T-helper 17 cell (primary cell): ENCODE measurements at places on chromosomes 3 and 15.

DNA sequence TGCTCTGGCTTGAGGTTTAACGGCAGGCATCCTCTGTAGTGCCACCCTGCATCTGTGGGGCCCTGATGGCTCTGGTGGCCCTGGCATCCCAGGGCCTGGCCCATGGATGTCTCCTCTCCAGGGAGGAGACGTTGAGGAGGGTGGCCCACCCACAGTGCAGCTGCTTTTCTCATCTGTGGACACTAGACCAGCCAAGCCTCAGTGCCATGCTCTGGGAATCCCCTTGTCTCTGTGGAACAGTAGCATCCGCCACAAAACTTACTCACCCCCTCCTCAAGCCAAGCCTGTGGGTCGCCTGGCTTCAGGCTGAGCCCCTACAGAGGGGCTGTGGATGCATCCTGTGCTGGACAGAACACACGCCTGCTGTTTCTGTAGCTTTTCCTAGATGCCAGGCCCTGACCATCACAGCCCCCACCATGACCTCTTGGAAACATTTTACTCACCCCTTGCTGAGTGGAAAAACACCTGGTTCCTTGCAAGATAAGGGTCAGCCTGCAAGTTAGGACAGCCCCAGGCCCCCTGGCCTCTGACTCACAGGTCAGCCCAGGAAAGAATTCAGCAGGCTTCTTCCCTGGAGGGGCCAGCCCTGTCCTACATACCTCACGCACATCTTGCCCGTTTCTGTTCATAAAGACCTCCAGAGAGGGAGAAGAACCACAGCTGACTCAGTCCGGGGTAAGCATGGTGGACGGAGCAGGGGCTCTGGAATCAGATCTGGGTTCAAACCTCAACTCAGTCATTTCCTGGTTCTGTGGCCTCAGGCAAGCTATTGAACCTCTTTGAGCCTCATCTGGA is 19.0 kb downstream of the PAK6 start:
- DNase-seq, result no peak

DNA sequence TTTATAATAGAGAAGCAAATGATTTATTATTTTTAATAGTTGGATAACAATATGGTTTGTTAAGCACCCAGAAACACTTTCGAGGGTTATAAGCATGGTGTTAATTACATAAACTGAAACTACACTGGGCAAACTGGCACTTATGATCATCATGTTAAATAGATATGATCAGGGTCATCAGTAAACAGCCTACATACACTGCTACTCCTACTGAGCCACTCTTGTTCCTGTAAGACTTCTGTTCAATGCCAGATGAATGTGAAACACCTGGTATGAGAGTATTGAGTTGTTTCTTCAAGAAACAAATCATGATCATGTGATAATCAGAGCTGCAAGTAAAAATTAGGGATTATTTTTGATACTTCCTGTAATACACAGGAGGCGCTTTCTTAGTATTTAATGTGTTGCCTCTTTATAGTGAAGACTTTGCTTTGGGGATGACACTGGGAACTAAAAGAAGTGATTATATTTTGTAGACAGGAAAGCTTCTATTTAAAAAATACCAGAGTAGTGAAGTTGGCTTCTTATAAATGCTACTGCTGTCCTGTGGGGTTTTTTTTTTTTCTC is 32.3 kb upstream of the UTS2B start:
- DNase-seq, result no peak

GRCh38 chr3:140595295-140595694 is 82.6 kb upstream of the TRIM42 start:
- no peak for DNase-seq

DNA sequence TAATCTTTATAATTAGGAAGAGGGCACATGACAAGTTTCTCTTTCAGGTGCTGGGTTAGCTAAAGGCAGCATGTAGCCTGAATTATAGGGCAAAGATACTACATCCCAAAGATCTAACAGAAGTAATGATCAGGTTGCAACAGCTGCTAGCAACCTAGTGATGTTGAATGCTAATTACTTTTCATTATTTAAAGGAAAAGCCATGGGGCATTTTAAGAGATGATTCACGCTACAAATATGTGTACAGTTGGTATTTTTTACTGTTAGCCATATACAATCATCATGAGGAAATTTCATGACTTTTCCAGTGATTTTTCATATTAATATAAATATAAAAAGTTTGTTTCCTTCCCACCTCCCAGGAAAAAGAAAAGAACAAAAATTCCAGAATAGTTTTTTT is 43.0 kb downstream of the NEK10 start:
- no peak for DNase-seq

DNA sequence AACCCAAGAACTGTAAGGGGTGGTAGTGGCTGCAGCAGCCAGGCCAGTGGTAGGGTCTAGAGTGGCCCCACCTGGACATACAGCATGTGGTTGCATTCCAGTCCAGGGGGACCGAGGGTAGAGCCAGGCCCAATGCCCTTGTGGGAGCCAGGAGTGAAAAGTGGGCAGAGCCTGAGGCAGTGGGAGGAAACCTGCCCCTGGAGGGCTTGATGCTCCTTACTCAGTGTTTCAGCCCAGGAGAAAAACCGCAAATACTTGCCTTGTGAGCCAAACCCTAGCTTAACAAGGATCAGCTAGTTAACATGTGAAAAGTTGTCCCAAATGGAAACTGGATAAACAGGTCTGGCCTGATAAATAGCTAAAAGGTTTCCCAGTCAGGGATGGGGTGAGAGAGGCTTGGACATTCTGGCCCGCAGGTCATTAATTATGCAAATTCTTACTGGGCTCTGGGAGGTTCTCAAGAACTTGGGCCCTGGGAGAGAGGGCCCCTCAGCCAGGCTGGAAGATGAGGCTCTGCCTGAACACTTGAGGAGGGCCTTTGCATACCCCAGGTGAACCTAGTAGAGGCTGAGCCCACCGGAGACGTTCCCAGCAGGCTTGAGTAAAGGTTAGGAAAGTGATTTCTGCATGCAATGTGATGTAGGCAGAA is 222.1 kb downstream of the THSD4 start:
- DNase-seq, result no peak

DNA sequence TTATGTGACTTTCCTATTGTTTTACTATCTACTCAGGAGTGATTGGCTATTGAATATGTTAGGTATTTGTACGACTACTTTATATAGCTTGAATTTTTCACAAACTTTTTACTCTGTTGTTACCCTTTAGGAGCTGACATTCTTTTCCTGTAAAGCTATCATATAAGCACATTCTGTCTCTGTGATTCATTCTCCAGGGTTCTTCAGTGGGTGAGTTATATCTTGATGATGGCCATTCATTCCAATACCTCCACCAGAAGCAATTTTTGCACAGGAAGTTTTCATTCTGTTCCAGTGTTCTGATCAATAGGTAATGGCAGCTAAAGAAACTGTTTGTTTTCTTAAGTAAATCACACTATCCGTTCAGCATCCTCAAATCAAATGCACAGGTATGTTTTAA is 10.1 kb upstream of the CAPN3 start:
- DNase-seq, result no peak

DNA sequence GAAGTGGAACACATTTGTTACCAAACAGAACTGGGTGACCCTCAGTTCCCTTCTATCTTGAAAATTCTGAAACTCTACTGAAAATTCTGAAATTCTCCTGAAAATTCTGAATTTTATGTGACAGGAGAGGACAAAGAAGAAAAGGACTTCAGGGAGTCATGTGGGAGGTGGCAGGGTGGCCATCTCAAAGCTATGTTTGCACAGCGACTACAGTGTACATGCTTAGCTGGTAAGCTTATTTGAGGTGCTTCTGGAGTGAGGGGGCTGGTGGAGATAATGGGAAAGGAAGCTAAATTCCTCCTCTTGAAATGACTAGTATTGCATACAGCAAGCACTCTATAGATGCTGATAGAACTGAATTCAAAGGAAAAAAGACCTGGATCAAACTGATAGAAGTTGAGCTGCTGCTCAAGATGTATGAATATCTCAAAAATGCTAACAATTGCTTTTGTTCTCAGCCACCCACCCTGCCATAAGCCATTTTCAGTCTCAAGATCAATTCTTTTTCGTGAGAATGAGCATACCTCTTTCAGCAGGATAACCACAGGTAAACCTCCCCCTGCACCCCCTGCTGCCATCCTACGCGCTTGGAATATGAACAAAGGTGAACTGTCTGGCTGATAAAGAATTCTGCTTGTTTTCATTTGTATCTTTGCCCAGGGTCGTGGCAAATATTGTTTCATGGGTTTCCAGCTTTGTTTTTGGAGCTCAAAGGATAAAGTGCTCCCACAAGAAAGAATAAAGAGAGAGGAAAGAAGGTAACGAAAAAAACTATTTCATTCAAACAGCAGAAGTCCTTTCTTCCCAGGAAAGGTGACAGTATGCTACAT is 16.6 kb upstream of the ARHGEF3 start:
- DNase-seq, result no peak

- DNase-seq, result no peak
These were observed 81.5 kb downstream of the PPM1L start for GRCh38 chr3:160837394-160837980.

DNA sequence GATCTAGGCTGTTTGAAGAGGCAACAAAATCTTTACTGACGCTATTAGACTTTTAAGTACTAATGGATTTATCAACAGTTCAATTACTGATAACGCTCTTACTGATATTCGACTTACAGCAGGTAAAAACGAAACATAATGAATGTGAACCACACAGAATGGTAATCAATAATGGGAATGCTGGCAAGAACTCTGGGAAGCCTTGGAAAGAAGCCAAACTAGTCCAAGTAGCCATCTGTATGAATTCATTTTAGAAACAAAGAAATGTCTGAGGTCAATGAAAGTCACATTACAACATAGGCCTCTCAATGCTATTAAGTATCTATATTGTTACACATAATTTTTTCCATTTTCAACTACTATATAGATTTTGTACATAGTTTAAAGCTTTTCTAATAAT is 130.0 kb downstream of the DMXL2 start:
- no peak for DNase-seq

GRCh38 chr15:27683121-27683520 is 416.0 kb downstream of the OCA2 start:
- DNase-seq, result no peak

DNA sequence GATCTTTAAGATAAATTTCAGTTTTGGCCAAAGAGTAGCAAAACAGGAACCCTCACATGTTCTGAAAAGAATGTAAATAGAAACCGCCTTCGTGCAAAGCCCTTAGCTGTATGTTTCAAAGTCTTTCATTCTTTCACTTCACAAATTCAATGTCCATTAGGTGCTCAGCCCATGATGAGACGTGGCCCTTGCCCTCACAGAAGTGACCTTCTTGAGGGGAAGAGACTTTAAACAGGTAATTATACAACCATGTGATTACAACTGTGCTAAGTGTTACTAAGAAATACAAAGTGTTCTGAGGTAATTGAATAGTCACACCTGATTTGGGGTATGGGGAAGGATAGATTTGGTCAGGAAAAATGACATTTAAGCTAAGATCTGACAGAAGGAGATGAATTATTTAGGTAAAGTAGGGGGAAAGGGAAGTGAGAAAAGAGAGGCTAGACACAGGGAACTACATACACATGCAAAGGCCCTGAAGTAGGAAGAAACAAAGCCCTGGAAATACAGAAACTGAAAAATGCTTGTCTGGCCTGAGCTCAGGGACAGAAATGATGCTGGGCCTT is 19.6 kb downstream of the HSPBAP1 start:
- no peak for DNase-seq
